NCI-H2081 (cell line): ENCODE measurements at places on chromosomes 13 and 19.
A peak's percentile ranks its signal among the peaks of the same experiment; 100 is the strongest.

GRCh38 chr13:60143775-60144174 lies 20.0 kb downstream of the DIAPH3 start:
- DNase-seq = no peak

DNA sequence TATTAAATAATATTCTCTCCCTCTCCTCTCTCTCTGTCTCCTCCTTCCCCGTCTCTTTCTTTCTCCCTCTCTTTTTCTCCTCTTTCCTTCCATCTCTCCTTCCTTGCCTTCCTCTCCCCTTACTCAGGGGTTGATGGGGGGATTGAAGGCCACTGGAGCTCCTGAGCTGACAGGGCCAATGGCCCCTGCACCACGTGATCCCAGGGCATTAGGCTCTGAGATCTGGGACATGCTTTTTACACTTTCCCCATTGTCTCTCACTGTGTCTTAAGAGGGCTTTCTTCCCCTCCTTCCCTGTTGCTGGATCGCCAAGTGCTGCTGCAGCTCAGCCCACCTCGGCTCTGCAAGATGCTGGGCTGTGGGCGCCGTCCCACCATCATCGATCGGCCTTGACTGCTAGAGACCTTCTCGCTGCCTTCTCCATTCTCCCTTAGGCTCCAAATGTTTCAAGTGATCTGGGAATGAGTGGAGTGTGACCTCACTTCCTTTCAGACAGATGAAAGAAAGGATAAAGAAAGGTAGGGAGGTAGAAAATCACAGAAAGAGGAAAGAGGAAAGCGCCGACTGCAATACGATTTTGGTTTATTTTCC lies 42.2 kb downstream of the COL4A1 start:
- no peak for DNase-seq

- peak; percentile 38 for DNase-seq
Measured at GRCh38 chr13:44393391-44393790, 19.8 kb downstream of the SERP2 start.

- no peak for DNase-seq
Measured at GRCh38 chr13:27425158-27425917, 919 bp downstream of the GTF3A start.

DNA sequence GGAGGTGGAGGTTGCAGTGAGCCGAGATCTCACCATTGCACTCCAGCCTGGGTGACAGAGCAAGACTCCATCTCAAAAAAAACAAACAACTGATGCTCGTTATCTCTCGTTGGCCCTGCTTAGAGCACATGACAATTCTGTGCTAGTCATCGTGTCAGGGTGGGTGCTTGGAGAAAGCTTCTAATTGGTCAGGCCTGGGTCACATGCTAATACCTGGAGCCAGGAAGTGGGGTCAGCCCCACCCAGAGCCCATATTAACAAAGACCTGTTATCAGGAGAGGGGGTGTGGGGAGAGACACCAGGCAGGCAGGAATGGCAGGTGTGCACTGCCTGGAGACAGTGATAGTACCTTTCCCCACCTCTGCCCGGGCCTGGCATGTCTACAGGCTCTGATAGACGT lies 84.9 kb downstream of the DPF1 start:
- DNase-seq = peak; percentile 24

- DNase-seq = no peak
Measured at GRCh38 chr13:19663416-19663979, 30.0 kb downstream of the MPHOSPH8 start.

DNA sequence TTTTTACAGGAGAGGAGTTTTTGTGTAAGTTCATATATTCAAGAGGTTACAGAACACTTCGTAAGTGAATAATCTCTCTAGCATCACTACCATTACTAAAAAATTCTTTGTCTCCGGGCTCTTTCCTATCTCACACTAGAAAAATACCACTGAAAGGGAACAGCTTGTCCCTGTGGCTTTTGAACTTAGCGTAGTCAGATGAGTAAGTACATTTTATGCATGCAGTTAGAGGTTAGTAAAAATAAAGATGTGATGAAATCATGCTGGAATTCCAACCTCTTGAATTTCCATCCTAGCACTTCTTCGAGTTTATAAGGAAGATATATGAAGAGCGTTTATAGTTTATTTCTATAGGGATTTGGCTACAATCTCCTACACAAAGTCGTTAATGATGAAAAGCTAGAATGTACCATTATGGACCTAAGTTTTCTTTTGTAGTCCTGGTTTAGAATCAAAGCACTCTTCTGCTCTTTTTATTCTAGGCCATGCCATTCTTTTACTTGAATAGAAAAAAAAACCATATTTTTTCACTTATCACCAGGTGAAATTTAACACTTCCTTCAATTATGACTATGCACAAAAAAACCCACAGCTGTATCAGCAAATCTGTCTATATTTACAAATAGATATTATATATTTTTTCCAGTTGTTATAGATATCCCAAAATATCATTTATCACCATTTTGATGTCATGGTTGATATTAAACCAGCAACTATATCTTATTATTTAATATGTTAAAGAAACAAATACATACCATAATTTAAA lies 139.9 kb upstream of the PCDH9 start:
- DNase-seq = no peak

- DNase-seq = no peak
Measured at GRCh38 chr13:111503905-111504695, 183.7 kb downstream of the TEX29 start.

DNA sequence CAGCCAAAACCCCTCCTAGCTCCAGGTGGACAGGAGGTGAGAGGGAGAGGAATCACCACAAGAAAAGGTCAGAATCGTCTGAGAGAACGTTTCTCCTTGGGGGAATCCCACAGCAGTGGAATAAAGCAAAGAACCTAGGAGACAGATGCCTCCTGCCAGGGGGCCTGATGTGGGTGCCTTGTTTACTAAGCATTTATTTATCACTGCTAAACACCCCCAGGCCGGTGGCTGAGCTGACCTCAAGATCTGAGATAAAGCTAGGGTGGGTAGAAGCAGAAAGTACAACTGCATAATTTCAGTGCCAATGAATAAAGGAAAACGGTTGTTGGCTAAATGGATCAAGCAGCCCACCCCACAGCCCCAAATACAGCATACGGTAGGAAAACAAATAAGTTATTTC lies 33.9 kb upstream of the ATP11A start:
- no peak for DNase-seq

DNA sequence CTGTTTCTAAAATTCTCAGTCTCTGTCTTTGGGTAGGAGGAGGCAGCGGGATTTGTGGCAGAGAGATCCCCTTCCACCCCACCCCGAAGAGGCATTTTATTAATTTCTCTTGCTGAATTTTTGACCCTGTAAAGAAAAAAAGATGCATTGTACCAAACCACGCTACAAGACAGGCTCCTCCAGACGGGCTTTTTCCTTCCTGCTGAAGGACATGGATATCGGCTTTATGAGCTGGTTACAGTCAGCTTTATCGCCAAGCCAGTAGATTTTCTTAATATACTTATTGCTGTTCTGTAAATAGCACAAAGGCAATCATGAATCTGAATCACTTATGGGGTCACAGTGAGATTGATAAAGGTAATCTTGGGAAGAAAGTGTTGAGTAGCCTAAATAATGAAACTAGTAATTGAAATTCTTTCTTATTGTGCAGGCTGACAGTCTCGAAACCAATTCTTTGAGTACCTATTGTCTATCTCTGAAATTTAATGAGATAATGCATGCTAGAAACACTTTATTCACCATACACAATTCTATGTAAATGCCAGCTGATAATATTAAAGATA lies 24.5 kb downstream of the MBNL2 start:
- DNase-seq = no peak

GRCh38 chr13:33284916-33285315 lies 639 bp downstream of the STARD13 start:
- no peak for DNase-seq

DNA sequence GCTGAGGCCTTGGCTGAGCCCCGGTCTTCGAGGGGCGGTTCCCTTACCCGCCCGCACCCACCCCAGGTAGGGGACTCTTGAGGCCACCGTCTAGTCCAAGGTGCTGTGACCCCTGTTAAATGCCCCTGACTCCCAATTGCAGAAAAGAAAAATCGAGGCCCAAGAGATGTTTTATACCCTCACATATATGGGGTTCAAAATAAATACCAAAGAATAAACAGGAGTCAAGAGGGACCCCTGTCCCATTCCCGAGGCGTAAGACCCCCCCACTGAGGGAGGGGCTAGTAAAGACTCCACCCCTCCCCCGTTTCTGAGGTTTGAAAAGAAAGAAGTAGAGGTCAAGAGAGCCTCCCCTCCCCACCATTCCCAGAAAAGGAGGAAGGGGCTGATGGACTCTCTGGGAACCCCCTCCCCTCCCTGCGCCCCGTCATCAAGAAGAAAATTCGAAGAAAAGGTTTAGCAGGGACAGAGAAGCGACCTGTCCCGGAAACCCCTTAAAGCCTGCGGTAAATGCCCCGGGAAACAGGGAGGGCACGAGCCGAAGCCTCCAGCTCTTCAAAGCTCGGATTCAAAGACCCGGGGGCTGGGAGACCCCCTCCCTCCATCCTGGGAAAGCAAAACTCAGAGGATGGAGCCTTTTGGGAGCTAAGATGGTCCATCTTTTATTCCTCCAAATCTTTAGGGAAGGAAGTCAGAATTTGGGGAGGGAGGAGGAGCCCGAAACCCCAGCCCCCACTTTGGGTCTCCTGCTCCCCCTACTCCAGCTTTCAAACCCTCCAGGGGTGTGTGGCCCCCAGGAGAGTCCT lies 755 bp upstream of the RAB3A start:
- DNase-seq = peak; percentile 80

GRCh38 chr13:45481688-45482087 lies 16.9 kb downstream of the COG3 start:
- DNase-seq = no peak

DNA sequence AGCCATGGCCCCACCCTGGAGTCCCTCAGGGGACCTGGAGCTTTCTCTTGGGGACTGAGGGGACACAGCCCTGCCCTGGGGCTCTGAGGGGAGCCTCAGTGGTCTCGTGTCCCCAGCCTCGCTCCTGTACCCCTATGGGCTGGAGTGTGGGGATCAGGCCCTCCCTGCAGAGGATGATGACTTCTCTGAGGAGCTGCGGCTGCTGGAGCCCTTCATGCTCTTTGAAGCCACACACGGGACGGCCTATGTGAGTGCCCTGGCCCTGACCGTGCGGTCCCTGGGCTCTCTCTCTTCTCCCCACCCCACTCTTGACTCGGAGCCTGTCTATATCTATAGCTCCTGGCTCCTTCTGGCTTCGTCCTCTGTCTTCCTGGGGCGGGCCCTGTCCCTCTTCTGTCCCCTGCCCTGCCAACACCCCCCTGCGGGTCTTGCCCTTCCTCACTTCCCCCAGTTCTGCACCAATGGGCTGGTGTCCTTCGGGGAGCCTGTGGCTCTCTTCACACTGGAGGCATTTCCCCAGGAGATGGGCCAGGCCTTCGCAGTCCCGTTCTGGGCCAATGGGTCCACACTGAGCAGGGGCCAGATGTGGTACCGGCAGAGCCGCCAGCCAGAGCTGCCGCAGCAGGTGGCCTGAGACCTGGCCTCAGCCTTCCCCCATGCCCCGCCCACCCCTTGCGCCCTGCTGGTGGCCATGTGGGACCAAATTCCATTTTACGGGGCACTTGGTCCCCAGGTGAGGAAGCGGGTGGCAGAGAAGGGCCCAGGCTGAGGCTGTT lies 33.1 kb downstream of the HPN start:
- DNase-seq = no peak

DNA sequence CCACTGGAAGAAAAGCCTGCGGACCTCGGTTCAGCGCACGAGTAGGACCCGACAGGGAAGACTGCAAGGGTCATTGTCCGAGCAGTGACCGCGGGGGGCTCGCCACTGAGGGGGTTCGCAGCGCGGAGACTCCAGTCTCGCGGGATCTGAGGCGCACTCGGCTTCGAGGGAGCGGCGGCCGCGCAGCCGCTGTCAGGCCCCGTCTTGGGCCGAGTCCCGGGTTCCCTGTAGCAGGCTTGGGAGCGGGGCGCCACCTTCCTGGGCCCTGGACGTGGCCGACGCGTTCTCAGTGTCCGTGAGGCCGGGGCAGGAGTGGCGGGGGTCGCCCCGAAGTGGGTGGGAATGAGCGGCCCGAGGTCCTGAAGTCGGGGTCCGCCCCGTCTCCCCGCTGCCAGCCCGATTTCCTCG lies 474 bp upstream of the FAM174C start:
- DNase-seq = peak; percentile 41

DNA sequence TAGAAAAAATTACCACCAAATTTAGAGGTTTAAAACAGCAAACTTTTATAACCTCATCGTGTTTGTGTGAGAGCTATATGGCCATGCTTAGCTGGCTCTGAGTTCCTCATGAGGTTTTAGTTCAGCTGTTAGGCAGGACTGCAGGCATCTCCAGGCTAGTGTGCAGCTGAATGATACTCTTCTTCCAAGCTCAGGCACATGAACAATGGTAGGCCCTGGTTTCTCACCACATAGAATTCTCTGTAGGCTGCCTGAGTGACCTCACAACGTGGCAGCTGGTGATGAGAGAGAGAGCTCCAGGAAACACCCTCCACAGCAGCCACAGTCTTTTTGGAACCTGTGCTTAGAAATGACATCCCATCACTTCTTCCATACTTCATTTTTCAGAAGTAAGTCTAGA lies 540.6 kb upstream of the MIR17HG start:
- no peak for DNase-seq

DNA sequence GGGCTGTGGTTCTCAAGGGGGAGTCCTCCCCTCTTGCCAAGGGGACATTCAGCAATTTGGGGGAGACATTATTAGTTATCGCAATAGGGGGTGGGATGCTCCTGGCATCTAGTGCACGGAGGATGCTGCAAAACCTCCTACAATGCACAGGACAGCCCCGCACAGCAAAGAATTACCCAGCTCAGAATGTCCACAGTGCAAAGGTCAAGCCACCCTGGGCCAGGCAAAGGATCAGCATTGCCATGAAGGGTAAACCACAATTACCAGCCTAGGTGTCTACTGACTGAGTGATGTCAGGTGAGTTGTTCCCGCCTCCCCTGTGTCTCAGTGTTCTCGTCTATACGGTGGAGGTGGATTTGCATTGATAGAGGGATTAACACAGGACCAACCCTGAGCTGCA lies 2.4 kb upstream of the METTL21C start:
- DNase-seq = no peak

- no peak for DNase-seq
Measured at GRCh38 chr13:73738626-73739025, 395.6 kb downstream of the KLF12 start.

DNA sequence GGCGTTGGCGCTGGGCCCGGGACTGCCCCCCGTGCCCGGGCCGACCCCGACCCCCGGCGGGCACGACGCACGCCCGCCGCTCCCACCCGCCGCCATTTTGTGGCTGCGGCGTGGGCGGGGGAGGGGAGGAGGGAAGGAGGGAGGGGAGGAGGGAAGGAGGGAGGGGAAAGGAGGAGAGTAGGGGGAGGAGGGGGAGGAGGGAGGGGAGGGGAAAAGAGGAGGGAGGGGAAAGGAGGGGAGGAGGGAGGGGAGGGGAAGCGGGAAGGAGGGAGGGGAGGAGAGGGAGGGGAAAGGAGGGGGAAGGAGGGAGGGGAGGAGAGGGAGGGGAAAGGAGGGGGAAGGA lies at the start of gene BTBD2:
BTBD2 (minus strand) TSS at position 107 of the 343 bp plus-strand sequence; CDS start at position 96, 11 bp downstream.
- peak; percentile 71 for DNase-seq

GRCh38 chr13:71285700-71286099 lies 581.3 kb downstream of the DACH1 start:
- peak; percentile 5 for DNase-seq

- no peak for DNase-seq
Measured at GRCh38 chr13:48891586-48891985, 84.1 kb upstream of the FNDC3A start.
